Daoy (cell line): ENCODE measurements at places on chromosomes 11 and 22. TPM values are rescaled to one million over a fixed set of nuclear protein-coding genes. Genes with fewer than 3 reads are reported as not detected.
A peak's percentile ranks its signal among the peaks of the same experiment; 100 is the strongest.

DNA sequence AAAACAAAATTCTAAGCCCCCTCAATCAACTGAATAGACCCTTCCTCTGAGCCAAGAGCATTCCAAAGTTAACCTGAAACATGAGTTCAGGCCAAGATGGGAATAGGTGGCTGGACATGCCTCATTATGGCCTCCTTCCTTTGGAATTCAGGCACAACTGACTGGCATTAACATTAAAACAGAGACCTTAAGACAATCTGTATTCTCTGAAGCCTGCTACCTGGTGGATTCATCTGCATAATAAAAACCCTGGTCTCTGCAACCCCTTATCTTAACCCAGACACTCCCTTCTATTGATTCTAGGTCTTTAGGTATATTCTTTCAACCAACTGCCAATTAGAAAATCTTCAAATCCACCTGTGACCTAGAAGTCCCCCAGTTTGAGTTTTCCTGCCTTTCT is 66.3 kb downstream of the JRKL start:
- no peak for DNase-seq

GRCh38 chr11:33507967-33508366 is 192.7 kb downstream of the C11orf91 start:
- DNase-seq: peak; percentile 26

DNA sequence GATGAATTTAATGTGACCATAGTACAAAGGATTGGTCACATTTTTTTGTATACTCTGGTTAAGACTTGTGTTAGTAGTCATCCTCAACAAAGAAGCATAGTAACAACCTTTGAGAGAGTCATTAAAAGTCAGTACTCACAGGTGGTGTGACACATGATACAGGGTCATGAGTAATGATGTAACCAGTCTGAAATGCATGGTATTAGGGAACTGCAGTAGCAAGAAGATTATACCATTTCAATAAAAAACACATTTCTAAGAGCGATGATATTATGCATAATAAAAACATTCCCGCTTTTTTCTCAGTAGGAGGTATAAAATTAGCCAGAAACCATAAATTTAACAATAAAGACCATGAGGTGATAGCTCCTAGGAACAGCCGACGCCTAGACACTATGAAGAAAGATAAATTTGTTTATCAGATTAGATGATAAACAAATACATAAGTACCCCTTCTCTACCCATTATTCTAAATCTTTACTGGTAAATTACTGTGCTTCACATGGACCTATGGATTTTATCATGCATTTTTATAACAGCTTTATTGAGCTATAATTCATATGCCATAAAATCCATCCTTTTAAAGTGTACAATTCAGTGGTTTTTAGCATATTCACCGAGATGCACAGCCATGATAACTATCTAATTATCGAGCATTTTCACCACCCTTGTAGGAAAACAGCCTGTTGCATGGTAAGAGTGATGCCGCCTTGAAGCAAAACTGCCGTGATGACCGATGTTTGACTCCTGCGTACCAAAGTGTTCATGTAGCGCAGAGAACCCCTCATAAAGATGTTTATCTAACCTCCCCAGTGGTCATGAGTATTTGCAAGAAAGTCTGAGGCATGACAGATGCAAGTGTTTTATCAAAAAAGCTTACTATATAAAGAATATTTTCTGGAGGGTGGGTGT is 41.8 kb downstream of the TMPRSS5 start:
- DNase-seq: peak; percentile 87

DNA sequence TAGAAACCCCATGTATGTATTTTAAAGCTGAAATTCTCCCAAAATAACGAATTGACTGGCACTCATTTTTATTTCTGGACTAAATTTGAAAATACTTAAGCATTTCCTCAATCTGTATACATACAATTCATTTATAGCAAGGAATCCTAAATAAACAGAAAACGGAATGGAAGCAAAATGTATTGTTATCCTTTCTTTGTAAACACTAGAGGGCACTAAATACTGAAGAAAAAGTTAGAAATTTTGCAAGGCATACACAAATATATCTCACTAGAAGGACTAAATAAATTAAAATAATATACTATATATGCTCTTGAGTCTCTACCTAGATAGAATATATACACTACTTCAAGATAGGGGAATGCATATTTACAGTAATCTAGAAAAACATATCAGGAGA is 23.1 kb upstream of the ANO5 start:
- DNase-seq: no peak

- no peak for DNase-seq
These were observed 1263.6 kb upstream of the RAG2 start for GRCh38 chr11:37861671-37862070.

DNA sequence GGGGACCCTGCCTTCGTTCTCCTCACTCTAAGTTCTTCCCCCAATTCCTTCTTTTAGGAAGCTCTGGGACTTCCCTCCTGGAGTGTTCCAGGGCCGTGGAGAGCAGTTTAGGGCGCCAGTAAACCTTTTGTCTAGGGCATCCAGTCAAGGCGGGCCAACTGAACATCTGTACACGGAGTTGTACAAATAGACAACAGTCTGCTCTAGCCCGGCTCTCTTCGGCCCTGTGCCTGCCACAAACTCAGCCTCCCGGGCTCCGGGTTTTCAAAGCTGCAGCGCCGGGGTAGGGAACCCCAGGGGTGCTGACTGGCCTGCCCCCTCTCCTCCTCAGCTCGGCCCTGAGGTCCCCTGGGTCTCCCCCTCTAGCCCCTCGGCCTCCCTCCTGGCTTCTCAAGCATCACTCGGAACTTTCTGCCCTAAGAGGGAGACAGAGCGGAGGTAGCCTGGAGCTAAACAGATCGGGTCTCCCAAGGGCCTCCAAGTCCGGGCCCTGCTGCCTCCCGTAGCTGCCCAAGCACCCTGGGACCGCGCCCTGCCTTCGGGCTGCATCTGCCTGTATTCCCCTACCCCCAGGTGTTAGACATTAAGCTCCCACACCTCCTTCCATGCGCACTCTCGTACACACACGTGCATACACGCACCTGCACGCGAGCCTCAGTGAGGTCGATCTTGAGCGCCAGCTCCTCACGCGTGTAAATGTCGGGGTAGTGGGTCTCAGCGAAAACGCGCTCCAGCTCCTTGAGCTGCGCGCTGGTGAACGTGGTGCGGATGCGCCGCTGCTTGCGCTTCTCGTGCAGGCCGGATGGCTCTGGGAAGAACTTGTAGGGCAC is 3.3 kb downstream of the PHOX2A start:
- no peak for DNase-seq

- no peak for DNase-seq
These were observed 283.9 kb upstream of the CNTN5 start for GRCh38 chr11:98736833-98737232.

DNA sequence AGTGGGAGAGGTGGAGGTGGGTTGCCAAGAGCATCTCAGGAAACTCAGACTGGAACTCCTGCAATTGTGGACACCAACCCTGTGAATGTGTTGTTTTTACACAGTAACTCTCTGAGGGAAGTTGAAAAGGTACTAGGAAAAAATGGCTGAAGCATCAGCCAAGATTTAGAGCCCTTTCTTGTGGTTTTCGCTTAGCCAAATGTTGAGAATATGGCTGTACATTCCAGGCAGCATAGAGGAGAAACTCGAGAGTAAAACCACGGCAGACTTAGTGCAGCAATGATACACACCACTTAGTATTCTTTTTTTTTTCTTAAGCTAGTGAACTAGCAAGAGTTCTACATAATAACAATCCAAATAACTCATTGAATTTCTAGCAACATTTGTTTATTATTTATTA is 309.7 kb upstream of the MTNR1B start:
- DNase-seq: no peak

DNA sequence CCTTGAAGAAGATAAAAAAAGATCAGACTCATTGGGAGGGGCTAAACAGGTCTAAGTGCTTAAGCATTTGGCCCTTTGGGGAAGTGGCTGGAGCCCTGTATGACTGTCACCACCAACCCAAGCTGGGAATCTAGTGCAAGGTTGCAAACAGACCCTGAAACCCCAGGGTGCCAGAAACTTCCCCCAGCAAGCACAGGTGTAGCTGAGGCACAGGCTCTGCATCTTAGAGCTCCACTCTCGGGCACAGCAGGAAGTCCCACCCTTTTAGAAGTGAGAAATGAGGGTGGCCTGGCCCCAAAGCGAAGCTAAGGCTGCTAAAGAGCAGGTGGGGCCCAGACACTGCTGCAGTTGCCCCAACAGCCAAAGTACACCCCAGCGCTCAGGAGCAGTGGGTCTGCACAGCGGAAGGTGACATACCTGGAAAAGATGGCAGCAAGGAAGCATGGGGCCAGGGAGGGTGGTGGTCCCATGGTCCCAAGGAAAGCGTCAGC is 5.8 kb upstream of the KDM2A start:
- no peak for DNase-seq

- peak; percentile 54 for DNase-seq
These were observed 11.2 kb upstream of the BIRC3 start for GRCh38 chr11:102306048-102306597.

DNA sequence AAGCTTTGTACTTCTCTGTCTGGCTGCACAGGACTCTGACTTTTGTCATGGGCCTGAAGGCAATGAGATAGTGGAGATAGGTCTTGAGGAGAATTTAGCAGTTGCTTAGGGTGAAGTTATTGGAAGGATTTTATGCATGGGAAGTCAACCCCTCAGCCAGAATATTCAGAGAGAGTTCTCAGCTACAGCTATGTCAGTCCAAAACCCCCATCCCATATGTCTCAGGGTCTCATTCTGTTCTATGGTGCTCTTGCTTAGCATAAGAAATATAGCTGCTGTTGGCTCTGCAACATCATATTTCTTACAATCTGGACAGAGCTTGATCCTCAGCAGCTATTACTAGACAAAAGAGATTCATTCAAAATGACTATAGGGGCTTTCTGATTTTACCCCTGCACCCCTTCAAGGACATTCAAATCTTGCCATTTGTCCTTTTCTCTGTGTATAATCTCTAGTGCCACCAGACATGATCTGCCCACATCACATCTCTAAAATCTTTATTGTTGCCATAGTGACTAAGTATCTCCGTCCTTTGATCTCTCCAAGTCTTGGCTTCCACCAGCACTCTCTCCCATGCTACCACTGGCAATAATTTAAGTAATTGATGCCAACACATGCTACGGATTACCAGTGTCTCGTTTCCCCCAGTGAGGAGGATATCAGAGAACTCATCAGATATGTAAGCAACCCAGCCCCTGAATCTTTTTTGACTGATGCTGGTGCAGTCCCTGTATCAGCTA is 327.1 kb upstream of the ISX start:
- no peak for DNase-seq

DNA sequence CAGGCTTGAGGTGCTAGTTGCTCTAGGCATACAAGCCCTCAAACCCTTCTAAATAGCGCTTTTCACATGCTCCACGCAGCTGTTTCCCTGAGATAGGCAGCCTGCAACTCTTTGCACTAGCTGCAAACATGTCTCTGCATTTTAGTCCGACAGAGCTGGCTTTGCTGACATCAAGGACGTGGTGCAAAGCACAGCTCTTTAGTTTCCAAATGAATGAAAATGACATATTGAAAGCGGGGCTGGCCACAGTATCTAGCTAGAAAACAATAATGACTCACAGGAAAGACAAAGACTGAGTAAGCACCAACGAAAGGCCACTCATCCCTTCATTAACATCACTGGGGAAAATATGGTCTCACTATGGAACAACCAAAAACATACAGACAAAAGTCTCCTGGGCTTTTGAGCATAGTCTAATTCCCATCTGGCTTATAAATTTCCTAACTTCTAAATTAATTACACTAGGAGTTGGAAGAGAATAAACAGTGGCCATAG is 15.3 kb upstream of the ZC3H12C start:
- DNase-seq: peak; percentile 63

DNA sequence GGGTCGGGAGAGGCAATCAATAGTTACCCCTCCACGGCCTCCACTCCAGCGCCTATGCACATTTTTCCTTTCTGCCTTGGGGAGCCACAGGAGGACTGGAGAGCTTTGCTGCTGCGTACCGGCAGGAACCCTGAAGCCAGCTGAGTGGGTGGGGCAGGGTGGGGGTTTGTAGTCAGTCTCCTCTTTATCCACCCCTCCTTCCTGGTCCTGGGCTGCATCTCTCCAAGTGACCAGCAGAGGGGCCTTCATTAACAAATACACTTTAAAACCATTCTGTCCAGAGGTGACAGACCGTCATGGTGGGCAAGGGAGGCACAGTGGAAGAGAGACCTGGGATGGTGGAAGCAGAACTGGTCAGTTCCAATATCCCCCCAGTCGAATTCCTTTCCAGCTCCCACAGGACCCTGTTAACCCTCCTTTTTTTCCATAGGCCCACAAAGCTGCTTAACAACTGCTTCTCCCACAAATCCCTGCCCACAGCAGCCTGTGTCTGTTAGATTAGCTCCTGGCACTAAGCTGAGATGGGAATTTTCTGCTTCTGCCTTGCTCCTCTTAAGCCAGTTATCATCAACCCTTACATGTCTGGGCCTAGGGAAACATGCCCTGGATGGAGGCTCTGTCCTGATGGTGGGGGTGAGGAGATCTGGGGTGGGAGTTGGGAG is 3.9 kb upstream of the ABCG4 start:
- peak; percentile 67 for DNase-seq

- DNase-seq: peak; percentile 96
These were observed 131.9 kb downstream of the ADAMTS15 start for GRCh38 chr11:130580372-130580771.

Gene REXO2
- total RNA-seq: 159 and 340 TPM in 2 replicates

Gene MAJIN
- not detected in 2 replicates for total RNA-seq

Gene PDGFD
- not detected in 2 replicates for total RNA-seq

Gene SYCE3
- 0.51 TPM in 1 of 2 replicates, not detected in the other for total RNA-seq

Gene SMIM35
- total RNA-seq: not detected in 2 replicates

Gene DRD4
- not detected in 2 replicates for total RNA-seq

Gene BTG4
- total RNA-seq: not detected in 2 replicates
